ENCODE measurements at places on chromosomes 7 and 10.

DNA sequence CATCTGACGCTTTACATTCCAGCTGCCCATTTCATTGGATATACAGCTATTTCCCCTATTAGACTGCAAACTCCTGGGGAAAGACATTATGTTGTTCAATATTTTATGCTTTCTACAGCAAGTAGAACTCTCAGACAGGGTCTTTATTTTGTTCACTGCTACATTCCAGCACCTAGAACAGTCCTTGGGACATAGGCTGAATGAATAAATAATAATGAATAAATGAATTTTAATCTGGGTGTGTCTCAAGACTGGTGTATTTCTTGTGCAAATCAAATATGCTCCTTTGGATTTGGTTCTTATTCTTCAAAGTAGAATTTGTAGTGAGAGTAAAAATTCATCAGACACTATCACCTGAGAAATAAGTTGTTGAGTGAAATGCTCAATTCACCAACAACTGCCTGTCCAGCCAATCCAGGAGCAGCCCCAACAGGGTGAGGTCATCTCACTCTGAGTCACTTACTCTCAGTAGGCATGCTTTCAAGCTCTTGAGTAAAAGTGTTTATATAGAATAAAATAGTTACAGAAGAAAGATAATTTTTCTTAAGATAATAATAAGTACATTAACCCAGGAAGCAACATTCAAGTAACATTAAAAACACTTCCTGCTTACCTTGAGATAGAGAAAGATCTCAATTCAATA is 287.5 kb upstream of the NPVF start:
- no peak for DNase-seq

GRCh38 chr10:119687192-119688032 is 36.2 kb downstream of the BAG3 start:
- no peak for DNase-seq

GRCh38 chr7:46651561-46652088 is 730.6 kb upstream of the IGFBP3 start:
- no peak for DNase-seq

- DNase-seq = no peak
Observed at GRCh38 chr10:128024426-128024825, 101.8 kb downstream of the MKI67 start.

- DNase-seq = no peak
Observed at GRCh38 chr7:33578166-33578565, 327.2 kb upstream of the BMPER start.

DNA sequence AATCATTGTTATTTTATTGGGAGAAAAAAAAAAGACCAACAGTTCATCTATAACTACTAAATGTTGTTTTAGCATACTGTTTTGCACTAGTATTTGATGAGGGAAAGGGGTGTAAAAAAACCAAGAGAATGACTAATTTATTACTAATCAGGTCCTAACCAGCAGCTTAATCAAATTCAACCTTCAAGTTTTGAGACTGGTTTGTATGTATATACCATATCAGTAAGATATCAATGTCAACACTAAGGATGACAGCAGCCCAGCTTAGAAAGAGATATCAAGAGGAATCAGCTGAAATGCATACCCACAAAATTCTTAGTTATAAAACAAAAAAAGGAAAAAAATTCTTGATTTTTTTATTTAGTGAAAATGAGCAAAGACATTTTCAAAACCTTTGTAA is 122.6 kb downstream of the KMT2C start:
- DNase-seq = no peak

Measured in AG09309 (cell line).